Heart right ventricle (tissue), 16 donors: ENCODE measurements at places on chromosomes 2 and 18. TPM values are rescaled to one million over a fixed set of nuclear protein-coding genes. Genes with fewer than 3 reads are reported as not detected.

DNA sequence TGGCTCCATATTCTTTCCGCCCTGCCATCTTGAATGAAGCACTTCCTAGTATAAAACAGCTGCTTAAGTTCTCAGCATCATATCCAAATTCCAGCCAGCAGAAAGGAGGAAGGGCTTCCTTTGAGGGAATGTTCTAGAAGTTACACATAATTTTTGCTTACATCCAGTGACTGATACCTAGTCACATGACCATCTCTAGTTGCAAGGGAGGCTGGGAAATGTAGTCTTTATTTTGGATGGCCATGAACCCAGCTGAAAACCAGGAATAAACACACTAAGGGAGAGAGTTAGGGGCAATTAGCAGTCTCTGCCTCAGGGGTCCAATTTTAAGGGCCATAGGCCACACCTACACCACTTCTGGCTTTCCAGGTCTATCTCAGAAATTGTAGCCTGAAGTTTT is 57.8 kb upstream of the LMAN1 start:
- H3K27ac ChIP-seq, result no peak overlapping the region
- H3K36me3 ChIP-seq, result no peaks in the 10 kb centered on the region
- no peaks in the 10 kb centered on the region for H3K4me1 ChIP-seq
- H3K27me3 ChIP-seq, result peaks cover 23% of the 10 kb centered on the region
- DNase-seq, result no peak

TGFA gene
- 2.7 TPM for total RNA-seq

DNA sequence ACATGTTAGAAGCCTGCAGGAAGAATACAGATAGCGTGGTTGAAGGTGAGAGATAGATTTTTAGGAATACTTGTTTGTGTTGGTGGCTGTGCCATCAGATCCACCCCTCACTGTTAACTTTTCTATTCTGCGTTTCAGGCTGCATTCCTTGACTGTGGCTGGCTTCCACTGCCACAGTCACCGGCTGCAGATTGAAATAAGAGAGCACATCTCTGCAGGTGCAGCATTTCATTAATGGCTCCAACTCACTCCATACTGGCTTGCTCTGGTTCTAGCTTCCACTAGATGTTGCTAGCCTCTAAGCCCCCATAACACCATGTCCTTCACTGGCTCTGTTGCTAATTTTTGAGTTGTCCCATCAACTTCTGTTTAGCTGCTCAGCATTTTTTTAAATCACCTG is 286.5 kb downstream of the CPS1 start:
- H3K27me3 ChIP-seq, result no peaks in the 10 kb centered on the region
- no peaks in the 10 kb centered on the region for H3K36me3 ChIP-seq
- DNase-seq, result no peak
- H3K4me1 ChIP-seq, result no peaks in the 10 kb centered on the region
- H3K27ac ChIP-seq, result no peak overlapping the region
- H3K4me3 ChIP-seq, result no peak overlapping the region

SLC23A3 gene
- total RNA-seq, result 0.30 TPM

DNA sequence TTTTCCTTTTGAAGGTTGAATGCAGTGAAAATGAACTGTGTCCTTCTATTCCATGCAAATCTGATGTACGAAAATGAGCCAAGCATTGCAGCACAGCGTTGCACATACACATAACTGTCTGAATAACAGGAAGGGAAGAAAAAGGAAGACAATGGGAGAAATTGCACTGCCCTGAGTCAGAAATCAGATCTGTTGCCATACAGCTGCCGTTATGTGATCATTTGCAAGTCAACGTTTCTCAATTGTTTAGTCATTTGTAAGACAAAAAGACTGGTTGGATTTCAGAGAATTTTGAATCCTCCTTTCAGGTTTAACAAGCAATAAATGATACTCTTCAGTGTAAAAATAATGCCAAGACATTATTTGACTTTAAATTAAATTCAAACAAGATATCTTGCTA is 284.1 kb downstream of the DSEL start:
- no peaks in the 10 kb centered on the region for H3K4me1 ChIP-seq
- H3K27me3 ChIP-seq, result no peaks in the 10 kb centered on the region
- no peak overlapping the region for H3K27ac ChIP-seq
- H3K36me3 ChIP-seq, result no peaks in the 10 kb centered on the region
- no peak overlapping the region for H3K4me3 ChIP-seq

NEU2 gene
- not detected for total RNA-seq

GRCh38 chr2:231245249-231246094 is 47.0 kb downstream of the ARMC9 start:
- no peaks in the 10 kb centered on the region for H3K36me3 ChIP-seq
- DNase-seq, result no peak
- no peak overlapping the region for H3K27ac ChIP-seq
- H3K27me3 ChIP-seq, result no peaks in the 10 kb centered on the region
- no peaks in the 10 kb centered on the region for H3K4me1 ChIP-seq

SLC4A3 gene
- total RNA-seq, result 354 TPM

DNA sequence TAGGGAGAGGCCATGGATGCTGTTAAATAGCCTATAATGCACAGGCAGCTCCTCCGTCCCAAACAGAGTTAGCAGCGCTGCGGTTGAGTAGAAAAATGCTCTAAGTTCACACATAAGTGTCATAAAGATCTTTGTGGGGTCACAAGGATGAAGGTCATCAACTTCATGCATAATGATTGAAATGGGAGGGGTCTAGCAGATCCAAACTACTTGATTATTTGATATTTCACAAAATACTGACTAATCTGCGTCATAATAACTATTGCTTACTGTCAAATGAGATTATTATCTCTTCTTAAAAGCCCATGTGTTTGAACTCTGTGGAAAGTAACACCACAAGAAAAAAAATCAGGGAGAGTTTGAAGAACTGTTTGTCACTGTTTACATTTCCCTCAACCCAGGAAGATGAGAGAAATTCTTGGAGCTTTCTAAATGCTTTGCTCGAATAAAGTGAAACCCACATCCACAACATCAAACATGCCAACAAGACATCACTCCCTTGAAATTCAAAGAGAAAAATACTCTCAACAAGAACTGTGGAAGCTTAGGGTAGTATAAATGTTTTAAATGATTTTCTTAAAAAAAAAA is 50.5 kb upstream of the CREB1 start:
- DNase-seq, result no peak
- H3K27me3 ChIP-seq, result no peaks in the 10 kb centered on the region

DSG4 gene
- total RNA-seq, result not detected

- DNase-seq, result peak; percentile 21
- H3K4me3 ChIP-seq, result no peak overlapping the region
Observed at GRCh38 chr2:136582628-136583205, 182.6 kb upstream of the THSD7B start.

DNA sequence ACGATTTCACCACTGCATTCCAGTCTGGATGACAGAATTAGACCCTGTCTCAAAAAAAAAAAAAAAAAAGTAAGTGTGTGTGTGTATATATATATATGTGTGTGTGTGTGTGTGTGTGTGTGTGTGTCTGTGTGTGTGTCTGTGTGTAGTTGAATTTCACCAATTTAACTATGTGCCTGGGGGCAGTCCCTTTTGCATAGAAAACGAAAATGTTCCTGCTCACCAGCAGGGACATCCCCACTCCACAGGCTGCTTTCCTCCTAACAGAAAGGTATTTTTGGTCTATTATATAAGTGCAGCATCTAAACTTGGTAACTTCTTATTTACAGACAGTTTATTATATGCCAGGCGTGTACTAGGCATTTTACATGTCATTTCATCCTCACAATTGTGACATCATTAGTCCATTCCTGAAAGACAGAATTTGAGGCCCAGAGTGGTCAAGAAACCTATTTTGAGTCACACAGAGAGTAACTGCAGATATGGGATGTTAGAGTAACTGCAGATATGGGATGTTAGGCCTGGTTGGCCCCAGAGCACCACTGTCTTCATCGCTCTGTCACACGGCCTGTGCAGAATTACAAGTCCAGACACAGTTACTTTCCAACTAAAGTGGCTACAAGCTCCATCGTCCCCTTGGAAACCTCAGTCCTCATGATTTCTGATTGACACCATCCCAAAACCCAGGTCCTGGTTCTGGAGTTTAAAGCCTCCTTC is 9.3 kb upstream of the TTL start:
- H3K36me3 ChIP-seq, result no peaks in the 10 kb centered on the region
- H3K27me3 ChIP-seq, result no peaks in the 10 kb centered on the region
- H3K4me3 ChIP-seq, result no peak overlapping the region
- no peak overlapping the region for H3K27ac ChIP-seq

TUBA4B gene
- not detected for total RNA-seq

DNA sequence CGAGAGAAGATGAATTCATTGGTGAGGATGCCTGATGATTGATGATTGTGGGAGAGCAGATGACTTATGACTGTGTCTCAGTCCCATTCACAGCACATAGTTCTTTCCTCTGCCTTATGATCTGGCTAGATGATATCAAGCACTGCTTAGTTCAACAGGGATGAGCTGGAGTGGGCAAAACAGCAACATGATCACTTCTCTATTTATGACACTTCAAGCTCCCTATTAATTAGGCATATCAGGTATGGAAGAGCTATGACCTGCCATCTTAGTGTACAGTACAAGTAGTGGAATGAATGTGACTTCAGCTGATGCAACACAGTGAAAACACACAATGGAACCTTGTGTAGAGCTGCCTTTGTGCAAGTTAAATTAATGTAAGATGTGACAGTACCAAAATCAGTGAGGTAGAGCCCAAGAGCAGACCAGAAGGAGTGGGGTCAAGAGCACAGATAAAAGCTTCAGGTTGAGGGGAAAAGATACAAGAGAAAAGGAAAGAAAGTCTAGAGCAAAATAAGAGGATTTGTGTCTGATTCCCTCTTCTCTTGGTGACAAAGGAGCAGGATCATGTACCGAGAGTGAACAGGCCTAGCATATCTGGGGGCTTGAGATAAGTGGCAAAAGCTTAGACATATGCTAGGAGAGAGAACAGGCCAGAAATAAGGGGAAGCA is 93.0 kb upstream of the MYO3B start:
- peaks cover 26% of the 10 kb centered on the region for H3K4me1 ChIP-seq
- no peak overlapping the region for H3K4me3 ChIP-seq
- peaks cover 28% of the 10 kb centered on the region for H3K36me3 ChIP-seq
- DNase-seq, result no peak
- H3K27me3 ChIP-seq, result no peaks in the 10 kb centered on the region
- no peak overlapping the region for H3K27ac ChIP-seq

- DNase-seq, result no peak
- peak overlapping the region; percentile 63 for H3K4me3 ChIP-seq
- H3K27me3 ChIP-seq, result no peaks in the 10 kb centered on the region
- peak overlapping the region; percentile 93 for H3K27ac ChIP-seq
- peaks cover 27% of the 10 kb centered on the region for H3K4me1 ChIP-seq
Observed at GRCh38 chr18:9475643-9476591, 604 bp downstream of the RALBP1 start.

GRCh38 chr18:46250084-46250811 is 146.1 kb downstream of the HAUS1 start:
- no peak for DNase-seq
- no peaks in the 10 kb centered on the region for H3K4me1 ChIP-seq
- H3K4me3 ChIP-seq, result no peak overlapping the region

DNA sequence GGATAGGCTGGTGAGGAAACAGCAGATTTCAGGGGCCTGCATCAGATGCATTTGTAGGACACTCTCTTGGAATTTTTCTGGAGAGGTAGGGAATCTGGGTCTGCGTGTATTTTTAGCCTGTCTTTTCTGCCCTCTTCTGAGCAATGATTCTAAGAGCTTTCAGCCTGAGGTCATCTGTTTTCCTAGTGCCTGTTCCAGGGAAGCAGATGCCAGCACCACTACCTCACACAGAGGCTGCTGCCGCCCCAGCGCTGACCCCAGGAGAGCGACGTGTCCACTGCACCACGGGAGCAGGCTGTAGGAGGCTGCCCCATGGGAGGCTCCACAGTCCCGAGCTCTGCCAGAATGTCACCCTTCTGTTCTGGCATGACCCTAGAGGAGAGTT is 316.5 kb downstream of the CYP26B1 start:
- no peaks in the 10 kb centered on the region for H3K27me3 ChIP-seq
- no peak overlapping the region for H3K27ac ChIP-seq

GRCh38 chr2:27683390-27684071 is 19.8 kb downstream of the SLC4A1AP start:
- H3K4me3 ChIP-seq, result no peak overlapping the region
- no peaks in the 10 kb centered on the region for H3K27me3 ChIP-seq
- H3K36me3 ChIP-seq, result peaks cover 93% of the 10 kb centered on the region
- H3K27ac ChIP-seq, result no peak overlapping the region
- peaks cover 7% of the 10 kb centered on the region for H3K4me1 ChIP-seq

DNA sequence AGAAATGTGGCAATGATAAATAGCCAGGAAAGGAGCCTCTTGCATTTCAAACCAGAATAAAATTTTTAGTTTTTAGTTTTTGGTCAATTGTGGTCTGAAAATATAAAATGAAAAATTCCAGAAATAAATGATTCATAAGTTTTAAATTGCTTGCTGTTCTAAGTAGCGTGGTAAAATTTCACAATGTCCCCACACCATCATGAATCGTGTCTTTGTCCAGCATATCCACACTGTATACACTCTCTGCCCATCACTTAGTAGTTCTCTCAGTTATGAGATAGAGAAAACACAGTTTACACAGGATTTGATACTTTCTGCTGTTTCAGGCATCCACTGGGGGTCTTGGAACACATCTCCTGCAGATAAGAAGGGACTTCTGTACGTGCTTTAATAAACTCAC is 783.9 kb downstream of the TSN start:
- H3K36me3 ChIP-seq, result no peaks in the 10 kb centered on the region
- H3K4me3 ChIP-seq, result no peak overlapping the region
- H3K27me3 ChIP-seq, result no peaks in the 10 kb centered on the region

- no peaks in the 10 kb centered on the region for H3K36me3 ChIP-seq
- no peaks in the 10 kb centered on the region for H3K27me3 ChIP-seq
- DNase-seq, result no peak
- no peak overlapping the region for H3K4me3 ChIP-seq
- H3K4me1 ChIP-seq, result peaks cover 14% of the 10 kb centered on the region
- H3K27ac ChIP-seq, result no peak overlapping the region
Observed at GRCh38 chr2:219120082-219120481, 40.5 kb downstream of the NHEJ1 start.

TGIF1 gene
- 13.8 TPM for total RNA-seq

GRCh38 chr2:25257931-25258846 is 83.5 kb downstream of the DNMT3A start:
- no peaks in the 10 kb centered on the region for H3K36me3 ChIP-seq
- no peak overlapping the region for H3K4me3 ChIP-seq
- no peaks in the 10 kb centered on the region for H3K27me3 ChIP-seq
- peaks cover 22% of the 10 kb centered on the region for H3K4me1 ChIP-seq
- no peak for DNase-seq

MAL gene
- total RNA-seq, result 3.1 TPM
